Esophagus mucosa (tissue), 1 donor: ENCODE measurements at places on chromosomes 7 and 10.

DNA sequence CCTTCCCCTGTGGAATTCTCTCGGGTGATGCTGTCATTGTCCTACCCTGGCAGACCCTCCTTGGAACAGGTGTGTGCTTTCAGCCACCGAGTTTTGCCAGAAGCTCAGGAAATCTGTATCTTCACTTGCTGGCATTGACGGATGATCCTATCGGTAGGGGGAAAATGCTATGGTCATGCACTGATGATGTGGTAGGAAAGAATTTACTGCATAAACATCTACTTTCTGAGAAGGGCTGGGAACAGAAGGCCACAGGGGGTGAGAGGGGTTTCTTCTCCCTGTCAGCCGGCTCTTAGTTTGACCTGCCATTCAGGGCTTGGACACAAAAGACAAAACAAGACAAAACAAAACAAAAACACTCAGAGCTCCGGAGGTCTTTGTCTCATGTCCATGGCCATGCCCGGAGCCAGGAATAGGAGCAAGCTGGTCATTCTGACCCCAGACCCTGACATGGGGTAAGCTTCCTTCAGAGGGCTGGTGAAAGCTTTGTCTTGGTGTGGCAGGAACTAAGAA, 43.6 kb upstream of the CARD11 start:
- ATAC-seq: no peak

- ATAC-seq: peak; percentile 97
Measured at GRCh38 chr10:110076559-110077318, 69.0 kb downstream of the ADD3 start.

DNA sequence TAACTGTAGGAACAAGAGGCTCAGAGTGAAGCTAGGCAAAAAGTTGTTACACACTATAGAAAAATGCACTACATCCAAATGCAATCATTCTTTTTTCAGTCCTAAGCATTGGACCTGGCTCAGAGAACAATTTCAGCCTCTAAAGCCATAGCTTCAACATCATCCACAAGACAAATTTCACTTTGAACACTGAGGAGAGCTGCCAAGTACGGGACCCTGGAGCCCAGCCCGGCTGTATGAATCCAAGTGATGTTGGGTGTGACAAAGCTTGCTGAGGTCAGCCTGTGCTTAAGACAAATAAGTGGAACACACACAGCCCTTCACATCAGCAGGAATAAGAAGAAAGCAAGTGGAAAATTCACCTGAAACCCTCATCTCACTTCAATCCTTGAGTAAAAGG, 233.1 kb upstream of the PFKP start:
- no peak for ATAC-seq

- no peak for ATAC-seq
Measured at GRCh38 chr10:110815354-110816004, 56.2 kb upstream of the PDCD4 start.

DNA sequence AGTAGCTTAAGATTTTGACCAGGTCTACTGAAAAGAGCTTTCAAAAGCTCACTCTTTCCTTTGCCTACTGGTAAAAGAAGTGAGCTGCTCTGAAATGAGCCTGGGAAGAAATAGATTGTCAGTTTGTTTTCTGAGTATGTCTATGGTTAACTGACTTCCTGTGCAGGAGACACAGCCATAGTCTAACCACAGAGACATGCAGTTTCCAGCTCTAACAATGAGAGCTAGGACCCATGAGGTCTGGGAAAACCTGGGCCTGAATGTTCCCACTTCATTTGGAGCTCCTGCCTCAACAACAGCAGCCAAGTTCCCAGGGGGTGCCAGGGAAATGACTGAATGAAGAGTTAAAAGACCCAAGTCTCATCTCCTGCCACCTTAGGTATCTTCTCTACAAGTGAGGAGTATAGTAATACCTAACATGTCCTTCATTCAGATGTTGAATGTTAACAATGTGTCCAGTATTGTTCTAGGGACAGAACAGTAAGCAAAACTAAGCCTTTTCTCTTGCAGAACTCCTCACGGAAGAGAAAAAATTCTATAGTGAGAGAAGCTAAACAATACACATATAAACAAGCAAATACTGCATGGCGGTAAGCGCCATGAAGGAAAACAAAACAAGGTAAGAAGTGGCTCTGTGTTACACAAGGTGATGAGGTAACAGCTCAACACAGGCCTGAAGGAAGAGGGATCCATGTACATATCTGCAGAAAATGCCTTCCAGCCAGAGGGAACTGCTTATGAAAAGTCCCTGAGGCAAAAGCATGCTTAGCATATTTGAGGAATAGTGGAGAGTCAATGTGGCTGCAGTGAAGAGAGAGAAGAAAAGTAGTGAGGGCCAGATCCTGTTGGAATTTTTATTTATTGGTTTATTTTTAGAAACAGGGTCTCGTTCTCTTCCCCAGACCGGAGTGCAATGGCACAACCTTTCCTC, 26.4 kb upstream of the ANKRD1 start:
- no peak for ATAC-seq
